ENCODE measurements at places on chromosomes 7 and 10.

DNA sequence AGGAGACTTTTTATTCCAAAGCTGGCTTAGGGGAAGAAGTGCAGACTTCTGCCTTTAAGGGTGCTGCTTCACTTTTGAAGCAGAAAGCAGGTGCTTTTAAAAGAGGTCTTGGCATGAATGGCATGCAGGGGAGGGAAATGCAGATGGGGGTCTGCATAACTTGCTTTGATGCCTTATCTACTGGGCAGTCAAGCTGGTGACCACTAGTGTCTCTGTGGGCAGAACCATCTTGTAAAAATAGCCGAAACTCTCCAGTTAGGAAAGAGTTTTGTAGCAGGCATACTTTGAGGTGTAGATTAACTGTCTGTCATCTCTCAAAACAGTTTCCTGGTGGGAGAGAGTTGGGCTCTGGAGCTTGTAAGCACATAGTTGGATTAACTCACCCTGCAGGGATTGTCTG, 9.9 kb upstream of the CTNNA3 start:
- no peak for DNase-seq

GRCh38 chr10:71547876-71548846, 151.4 kb downstream of the CDH23 start:
- DNase-seq = peak; percentile 76

DNA sequence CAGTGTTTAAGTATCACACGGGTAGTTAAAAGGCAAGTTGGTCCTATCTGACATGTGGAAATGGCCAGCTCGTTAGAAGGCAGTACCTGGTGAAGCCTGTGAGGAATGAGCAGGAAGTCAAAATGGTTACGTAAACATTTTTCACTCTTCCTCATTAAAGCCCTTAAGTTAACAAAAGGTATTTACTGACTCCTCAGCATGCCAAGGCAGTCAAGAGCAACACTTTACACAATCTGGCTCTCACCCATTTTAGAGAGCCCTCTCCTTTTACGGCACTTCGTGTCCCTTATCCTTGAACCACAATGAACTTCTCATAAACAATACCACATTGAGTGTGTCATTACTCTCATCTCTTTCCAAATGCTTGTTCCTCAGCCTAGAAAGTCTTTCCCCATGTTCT, 11.0 kb upstream of the RSBN1L start:
- peak; percentile 56 for DNase-seq

DNA sequence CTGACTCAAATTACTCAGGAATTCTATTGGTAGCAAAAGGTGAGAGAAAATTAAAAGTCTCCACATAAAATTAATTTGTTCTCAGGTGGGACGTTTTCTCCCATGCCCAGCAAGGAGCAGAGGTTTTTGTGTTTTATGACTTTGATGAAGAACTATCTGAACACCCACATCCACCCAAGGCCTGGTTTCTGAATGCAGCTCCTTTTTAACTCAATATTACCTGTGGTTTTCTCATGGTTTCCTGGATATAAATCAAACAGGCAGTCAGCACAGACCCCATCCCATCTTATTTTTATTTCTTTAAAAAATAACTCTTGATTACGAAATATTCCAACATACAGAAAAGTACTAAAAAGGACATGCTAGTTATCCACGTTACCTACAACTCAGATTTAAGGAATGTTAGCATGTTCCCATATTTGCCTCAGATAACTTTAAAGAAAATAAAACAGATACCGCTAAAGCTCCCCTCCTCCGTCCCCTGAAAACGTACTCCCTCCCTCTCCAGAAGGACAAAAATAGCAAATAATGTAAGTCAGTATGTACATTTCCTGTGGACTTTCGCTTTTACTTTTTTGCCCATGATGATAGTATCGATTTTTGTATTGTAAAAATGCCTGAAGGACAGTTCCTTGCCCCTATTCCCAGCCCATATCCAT, 43.4 kb downstream of the GLI3 start:
- DNase-seq = no peak

GRCh38 chr7:104096683-104097082, 107.2 kb upstream of the RELN start:
- peak; percentile 75 for DNase-seq

GRCh38 chr7:106075937-106076336, 36.2 kb downstream of the SYPL1 start:
- DNase-seq = no peak

DNA sequence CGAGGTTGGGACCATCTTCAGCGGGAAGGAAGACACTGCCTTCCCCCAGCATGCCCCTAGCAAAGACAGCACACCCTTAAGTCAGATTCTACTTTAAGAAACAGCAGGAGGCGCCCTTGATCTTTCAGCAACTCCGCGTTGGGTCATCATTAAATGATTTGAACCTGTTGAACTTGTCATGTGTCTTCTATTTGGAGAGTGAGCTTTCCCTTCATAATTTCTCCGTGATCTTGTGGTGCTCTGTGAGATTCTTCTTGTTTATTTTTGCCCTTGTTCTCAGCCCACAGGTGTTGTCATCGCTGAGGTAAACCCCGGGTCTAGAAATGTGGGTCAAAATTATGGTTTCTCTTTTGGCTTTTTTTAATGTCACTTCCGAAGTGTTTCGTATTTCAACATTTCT, 49.5 kb upstream of the PITRM1 start:
- peak; percentile 78 for DNase-seq

DNA sequence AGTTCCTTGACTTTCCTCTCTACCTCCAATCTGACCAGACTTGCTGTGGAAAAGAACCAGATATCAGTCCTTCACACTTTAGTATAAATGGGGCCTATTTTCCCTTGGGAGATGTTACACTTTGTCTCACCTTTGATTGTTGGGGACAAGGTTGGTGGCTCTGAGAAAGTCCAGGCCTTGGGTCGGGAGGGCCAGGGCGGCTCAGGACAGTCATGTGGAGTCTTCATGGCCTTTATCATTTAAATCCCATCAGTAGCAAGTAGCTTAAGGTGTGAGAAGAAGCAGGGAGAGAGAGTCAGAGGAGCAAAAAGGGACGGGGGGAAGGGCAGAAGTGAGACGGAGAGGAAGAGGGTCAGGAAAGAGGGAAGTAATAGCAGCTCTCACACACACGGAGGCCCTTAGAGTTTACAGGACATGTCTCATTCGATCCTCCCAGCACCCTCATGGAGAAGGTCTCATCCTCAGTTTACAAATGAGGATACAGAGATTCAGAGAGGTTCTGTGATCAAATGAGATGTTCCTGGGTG, 40.5 kb downstream of the TBATA start:
- no peak for DNase-seq

DNA sequence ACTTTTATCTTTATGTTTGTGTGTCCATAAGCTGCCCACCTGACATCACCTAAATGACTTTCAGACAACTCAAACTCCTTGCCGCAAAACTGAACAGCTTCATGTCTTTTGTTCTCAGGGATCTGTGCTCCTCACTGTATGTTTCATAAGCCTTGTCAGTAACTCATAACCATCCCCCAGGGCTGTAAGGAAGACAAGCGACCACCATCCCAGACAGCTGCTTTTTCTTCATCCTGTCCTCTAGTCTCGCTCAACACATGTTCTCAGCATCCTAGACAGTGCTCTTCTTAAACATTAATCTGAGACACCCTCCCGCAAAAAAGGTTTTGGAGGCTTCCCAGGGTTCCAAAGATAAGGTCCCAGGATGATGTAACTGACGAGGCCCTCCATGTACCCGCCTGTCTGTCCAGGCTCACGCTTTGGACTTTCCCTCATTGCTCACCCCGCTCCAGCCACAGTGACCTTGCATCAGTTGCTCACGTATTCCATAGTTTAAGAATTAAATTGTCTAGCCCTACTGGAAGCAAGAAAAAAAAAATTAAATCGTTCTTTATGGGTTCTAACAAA, 69.8 kb downstream of the MAP3K8 start:
- no peak for DNase-seq

GRCh38 chr7:84196084-84196503, 1.5 kb upstream of the SEMA3A start:
- DNase-seq = peak; percentile 57

DNA sequence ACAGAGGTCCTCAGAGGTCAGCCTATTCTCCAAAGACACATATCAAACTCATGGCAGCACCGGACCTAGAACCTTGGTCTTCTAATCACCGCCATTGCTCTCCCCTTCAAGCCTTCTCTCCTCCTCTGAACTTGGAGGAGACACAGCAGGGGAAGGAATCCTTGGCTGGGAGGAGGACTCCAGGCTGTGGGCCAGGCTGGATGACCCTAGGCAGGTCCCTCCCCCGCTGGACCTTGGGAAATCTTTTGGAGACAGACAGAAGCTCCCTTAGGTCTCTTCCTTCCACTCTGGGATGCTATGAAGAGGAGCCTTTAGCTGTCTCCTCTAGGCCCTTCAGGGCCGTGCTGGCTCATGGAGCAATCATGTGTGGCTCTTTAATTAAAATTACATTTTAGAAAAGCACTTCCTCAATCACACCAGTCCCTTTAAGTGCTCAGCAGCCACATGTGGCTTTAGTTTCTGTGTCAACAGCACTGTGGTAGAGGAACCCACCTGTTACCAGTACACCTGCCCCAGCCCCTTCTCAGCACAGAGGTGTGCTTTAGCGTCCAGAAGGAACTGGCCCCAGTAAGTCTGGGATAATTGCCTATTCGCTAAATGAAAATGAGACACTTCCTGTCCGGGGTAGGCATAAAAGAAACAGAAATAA, 238.2 kb downstream of the CELF2 start:
- no peak for DNase-seq

DNA sequence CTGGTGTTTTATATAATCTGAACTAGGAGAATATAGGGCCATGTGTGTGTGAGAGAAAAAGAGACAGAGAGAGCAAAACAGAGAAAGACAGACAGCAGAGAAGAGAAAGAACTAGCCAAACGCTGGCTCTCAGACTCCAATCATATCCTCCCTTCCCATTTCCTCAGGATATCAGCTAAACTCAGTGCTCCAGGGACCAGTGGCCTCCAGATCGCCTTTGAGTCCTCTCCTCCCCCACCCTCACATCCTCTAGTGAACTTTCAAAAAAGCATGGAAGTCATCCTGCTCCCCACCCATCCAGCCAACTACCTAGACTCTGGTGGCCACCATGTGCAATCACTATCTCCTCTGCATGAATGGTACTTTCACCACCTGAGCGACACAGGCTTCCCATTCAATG, 386.1 kb upstream of the NPVF start:
- DNase-seq = no peak

DNA sequence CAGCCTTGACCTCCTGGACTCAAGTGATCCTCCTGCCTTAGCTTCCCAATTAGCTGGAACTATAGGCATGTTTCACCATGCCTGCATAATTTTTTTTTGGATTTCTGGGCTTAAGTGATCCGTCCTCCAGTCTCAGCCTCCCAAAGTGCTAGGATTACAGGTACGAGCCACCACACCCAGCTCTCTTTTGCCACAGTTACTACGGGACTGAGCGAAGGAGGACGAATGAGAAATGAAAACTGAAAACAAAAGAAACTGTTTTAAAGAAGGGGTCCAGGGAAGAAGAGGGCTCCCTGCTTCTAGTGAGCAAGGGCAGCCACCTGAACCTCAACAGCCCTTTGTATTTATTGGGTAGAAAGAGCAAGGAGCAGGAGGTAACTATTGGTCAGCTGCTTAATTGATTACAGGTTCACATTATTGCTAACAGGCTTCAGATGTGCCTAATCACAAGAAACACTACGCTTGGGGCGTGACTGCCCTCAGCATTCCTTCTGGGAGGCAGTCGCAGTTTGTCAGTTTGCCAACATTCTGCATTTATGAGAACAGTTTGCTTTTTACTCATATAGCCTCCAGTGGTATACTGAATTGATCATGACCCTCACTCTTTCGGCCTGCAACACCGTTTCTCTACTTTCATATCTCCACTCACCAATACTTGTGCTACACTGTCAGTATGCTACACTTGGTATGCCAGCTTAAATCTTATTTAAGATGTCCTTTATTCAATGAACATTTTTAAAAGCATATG, 676.8 kb downstream of the DNAJB9 start:
- DNase-seq = no peak

- DNase-seq = no peak
These were observed 472.1 kb upstream of the IGFBP3 start for GRCh38 chr7:46393142-46393541.

DNA sequence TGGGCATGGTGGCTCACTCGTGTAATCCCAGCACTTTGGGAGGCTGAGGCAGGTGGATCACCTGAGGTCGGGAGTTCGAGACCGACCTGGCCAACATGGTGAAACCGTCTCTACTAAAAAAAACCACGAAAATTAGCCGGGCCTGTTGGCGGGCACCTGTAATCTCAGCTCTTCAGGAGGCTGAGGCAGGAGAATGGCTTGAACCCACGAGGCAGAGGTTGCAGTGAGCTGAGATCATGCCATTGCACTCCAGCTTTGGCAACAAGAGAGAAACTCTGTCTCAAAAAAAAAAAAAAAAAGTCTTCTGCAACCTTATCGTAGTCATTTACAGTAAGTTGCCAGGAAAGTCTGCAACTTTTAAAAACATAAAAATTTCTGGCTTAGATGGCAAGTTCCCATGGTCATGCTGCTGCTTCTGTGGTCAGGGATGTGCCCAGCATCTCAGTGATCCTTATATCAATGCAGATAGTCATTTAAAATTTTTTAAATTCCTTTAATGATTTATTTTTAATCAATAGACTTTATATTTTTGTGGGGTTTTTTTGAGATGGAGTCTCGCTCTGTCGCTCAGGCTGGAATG, 15.6 kb downstream of the SUFU start:
- no peak for DNase-seq

- peak; percentile 24 for DNase-seq
These were observed 31.3 kb downstream of the DDC start for GRCh38 chr7:50533866-50534265.
